ENCODE measurements at places on chromosomes 12 and 14.

DNA sequence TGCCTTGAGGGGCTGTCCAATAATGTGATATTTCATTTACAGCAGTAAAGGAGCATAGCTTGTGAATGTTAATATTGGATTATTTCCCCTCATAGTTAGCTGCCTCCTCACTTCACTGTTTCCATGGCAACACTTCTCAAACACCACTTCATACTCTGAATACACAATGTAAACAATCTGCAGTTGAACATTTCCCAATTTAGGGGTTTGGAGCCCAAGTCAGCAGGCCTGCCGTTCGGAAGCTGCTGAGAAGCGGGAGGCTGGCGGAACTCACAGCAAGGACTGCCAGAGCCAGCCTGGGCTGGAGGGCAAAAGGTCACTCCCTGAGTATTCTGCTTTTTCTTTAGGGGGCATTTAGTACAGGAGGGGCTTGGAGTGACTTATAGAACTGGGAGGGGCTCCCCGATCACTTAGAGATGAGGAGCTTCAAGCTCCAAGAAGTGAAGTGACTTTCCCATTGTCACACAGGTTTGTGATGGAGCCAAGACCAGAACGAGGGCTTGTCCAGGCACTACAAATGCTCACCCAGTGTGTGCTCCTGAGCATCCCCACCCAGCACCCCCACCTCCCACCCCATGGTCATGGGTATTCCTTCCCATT, 12.1 kb upstream of the SLC24A4 start:
- no peak for DNase-seq

DNA sequence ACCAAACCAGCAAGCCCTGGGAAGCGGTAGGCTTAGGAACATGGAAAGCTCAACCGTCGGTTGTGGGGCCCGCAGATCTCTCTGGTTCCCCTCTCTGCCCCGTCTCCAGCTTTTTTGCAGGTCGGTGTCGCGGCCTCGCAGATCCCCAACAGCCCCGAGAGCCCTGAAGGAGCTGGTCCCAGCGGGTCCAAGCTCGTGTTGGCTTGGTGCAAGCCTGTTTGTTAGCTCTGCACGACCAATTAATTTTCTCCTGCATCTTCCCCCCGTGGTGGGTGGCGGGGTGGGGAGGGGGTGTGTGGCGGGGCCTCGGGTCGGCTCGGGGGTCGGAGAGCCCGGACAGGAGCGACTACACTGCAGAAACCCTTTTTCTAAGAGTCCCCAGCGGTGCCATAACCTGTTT, 449 bp upstream of the SLC24A4 start:
- no peak for DNase-seq

DNA sequence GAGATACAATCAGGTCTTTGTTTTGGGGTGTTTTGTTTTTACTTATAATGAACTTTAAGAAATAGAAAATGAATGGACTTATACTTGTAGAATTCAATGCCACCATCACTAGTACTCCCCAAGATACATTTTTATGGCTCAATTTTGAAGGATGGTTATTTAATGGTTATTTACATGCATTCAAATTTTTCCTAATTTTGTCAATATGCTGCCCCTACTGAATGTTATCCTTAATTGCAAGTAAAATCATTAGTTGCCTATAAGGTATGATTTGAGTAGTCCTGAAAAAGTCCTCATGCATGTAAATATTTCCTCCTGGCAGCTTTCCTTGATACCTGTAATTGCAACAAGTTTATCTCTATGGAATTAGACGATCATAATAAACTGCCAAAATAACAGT, 391.2 kb downstream of the BCAT1 start:
- no peak for DNase-seq

DNA sequence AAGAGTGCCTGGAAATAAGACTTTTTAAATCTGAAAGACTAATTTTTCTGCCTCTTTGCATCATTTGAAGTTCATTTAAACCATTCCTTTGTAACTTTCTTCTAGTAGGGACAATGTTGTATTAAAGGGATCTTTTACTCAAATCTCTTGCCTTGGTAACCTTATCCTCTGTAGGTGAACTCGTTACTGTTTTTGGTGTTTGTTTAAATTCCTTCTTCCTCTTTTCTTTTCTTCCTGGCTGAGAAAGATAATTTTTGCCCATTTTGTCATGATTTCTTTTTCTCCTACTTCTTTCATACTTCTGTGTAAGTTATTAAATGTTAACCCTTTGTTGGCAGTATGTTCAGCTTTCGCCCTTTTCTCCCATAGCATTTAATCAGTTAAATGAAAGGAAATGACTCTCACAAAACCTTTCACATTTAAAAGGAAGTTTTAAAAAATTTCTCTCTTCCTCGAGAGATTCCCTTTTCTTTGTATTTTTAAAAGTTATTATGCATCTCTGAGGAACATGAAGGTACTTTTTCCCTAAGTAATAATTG, 10.3 kb downstream of the VEZT start:
- no peak for DNase-seq

DNA sequence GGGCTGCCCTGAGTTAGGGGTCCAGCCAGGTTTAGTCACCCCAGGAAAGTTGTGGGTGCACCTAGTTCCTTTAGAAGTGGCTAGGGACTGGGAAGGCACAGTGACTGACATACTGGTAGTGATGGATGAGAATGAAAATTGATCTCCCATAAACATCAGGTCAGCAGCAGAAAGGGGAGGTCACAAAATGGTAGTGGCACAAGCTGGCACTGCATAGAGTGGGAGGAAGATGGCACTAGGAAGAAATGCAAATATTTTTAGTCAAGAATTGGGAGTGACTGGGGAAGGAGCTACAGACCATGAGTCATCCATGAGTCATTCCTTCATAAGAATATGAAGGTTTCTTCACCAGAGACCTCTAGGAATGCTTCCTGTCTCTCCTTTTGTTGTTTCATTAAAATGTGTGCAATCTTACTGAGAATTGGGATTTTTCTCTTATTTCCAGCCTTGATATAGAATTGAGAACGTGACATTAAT, 198.3 kb upstream of the AMIGO2 start:
- DNase-seq = no peak

DNA sequence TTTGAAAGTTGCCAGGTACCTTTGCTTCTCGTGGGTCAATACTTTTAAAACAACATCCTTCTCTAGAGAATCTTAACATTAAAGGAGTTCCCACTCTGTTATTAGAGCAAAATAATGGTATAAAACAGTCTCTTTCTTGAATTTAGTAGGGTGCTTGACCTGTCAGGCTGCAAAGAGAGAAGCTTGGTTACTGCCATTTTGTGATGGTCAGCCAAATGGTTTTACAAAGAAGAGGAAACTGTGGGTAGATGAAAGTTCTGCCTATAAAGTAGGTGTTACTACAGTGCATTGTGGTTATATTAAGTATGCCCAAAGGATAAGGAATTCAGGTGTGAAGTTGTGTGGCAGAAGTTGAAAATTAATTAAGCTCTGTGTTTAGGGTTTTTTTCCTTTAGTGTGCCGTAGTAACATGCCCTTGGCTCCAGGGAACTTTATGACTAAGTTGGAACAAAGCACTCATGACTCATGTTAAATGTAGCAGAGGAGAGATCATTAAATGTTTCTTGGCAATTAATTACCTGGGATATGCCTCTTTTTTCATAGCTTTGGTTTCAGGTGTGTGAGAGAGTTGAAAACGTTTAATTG, 354.0 kb upstream of the KITLG start:
- DNase-seq = no peak

DNA sequence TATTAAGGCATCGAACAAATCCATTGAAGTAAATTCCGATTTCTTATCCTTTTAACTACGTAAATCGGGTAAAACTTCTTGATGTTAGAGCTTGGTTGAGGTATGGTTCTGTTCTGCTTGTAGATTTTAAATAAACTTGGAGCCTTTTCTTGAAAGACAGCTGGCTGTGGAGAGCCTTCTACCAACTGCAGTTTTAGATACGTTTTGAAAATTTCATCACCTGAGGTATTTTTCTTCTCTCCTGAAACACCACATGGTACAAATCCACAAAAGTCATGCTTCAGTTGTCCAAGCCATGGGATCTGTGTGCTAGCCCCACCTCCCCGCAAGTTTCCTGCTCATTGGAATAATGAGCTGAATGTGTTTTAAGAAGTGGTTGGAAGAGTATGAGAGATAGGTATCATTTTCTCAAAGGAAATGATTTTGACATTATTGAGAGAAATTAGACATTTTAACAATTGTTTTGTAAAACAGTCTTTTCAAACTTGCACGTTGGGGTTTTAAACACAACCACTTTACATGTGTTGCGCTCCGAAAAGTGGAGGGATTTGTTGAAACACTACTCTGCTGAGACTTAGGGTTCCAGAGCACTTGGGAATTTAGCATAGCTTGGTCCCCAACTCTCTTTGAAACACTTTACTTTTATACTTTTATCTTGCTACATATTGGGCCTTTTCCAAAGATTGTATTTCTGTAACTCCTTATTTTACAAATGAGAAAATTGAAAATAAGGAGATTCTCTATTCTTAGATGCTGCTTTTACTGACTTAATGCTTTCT, 1.4 kb downstream of the PPM1A start:
- DNase-seq = no peak

- DNase-seq = no peak
These were observed 10.1 kb downstream of the MIA2 start for GRCh38 chr14:39243831-39244230.

DNA sequence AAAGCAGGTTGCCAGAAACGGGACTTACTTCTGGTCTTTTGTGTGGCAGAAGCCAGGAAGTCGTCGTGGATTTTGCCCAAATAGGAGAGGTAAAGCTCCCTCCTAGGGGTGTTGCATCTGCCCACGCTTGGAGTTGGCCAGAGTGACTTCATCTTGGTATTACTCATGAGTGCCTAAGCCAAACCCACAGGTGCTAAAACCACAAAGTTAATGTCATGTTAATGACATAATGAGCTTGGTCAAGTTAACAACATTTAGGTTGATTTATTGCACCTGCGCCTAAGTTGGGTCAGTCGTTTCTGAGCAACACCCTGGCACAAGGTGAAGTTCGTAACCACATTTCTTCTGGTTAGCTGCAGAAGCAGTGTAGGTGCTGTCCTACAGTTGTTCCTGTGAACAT, 225.2 kb downstream of the FUT8 start:
- DNase-seq = peak; percentile 44

DNA sequence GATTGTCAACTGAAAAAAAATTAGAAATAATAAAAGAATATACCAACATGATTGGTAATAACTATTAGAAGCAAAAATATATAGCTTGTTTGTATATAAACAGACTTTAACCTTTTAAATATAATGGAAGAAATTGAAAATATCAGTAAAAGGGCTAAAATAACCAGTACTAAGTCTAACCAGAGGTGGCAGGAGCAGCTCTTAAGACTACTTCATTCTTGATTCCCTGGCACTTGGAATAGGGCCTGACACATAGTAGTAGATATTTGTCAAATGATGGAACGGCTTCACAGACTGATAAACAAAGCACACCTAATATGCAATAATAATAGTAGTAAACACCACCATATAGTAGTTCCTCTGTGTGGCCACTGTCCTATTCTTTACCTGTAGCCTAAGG, 9.4 kb downstream of the TMEM63C start:
- DNase-seq = no peak

GRCh38 chr14:53304726-53305381, 151.7 kb upstream of the DDHD1 start:
- no peak for DNase-seq
